ENCODE measurements at places on chromosomes 13 and 19.

DNA sequence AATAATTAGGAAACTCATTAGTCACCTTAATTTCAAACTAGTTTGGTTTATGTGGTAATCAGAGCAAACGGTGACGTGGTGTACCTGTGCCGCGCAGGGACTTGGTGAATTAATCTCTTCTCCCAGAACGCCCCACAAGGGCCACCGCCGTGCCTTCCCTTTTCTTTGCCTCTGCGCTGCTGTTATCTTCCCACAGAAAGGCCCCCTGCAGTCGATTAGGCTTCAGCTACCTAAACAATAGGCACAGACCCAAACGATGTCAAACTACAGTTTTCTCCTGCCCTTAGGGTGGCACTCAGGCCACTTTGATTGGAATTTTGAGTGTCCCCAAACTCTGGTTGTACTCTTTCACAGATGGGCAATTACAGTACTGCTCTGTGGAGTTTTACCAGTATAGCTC lies 115.5 kb downstream of the GGACT start:
- H3K36me3 ChIP-seq, result no peaks in the 10 kb centered on the region
- no peaks in the 10 kb centered on the region for H3K4me1 ChIP-seq
- no peak overlapping the region for H3K27ac ChIP-seq

GRCh38 chr13:51057906-51058305 lies 53.2 kb downstream of the C13orf42 start:
- H3K27me3 ChIP-seq, result no peaks in the 10 kb centered on the region
- no peak overlapping the region for H3K27ac ChIP-seq

- no peak for DNase-seq
- H3K36me3 ChIP-seq, result no peaks in the 10 kb centered on the region
- H3K4me3 ChIP-seq, result no peak overlapping the region
Observed at GRCh38 chr13:21556051-21556450, 47.9 kb downstream of the MICU2 start.

DNA sequence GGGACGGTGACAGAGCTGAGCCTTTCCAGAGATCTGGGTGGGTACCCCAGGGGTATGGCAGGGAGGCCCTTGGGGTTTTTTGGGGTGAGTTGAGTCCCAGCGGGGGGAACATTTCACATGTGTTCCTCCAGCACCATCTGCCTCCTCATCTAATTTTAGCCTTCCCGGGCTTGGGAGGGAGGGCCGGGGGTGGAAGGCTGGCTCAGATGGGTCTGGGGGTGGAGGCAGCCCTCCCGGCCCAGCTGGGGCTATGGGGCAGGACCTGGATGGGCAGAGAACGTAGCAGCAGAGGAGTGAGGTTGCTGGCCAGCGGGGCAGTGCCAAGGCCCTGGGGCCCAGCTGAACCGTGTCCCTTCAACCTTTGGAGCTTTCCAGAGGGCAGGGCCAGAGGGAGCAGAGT lies 23.5 kb downstream of the ADGRL1 start:
- H3K27me3 ChIP-seq, result no peaks in the 10 kb centered on the region
- DNase-seq, result no peak
- no peaks in the 10 kb centered on the region for H3K4me1 ChIP-seq
- H3K27ac ChIP-seq, result no peak overlapping the region
- no peaks in the 10 kb centered on the region for H3K36me3 ChIP-seq

DNA sequence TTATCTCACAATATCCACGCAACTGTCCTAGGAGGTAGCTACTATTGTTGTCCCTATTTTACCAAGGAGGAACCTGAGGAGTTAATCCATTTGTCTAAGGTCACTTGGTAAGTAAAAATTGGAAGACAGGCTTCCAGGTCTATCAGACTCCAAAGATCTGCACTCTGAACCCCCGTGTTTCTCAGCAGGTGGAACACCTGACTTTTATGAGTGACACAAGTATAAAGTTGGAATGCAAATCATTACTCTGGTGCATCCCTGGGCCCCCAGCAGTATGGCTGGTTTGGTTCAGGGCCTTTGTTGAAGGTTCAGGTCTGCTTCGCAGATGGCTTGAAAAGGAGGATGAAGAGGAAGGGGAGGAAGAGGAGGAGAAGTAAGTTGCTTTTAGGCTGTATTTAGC lies 46.0 kb downstream of the RGCC start:
- H3K4me1 ChIP-seq, result no peaks in the 10 kb centered on the region
- no peak for DNase-seq
- no peak overlapping the region for H3K27ac ChIP-seq
- H3K27me3 ChIP-seq, result no peaks in the 10 kb centered on the region

DNA sequence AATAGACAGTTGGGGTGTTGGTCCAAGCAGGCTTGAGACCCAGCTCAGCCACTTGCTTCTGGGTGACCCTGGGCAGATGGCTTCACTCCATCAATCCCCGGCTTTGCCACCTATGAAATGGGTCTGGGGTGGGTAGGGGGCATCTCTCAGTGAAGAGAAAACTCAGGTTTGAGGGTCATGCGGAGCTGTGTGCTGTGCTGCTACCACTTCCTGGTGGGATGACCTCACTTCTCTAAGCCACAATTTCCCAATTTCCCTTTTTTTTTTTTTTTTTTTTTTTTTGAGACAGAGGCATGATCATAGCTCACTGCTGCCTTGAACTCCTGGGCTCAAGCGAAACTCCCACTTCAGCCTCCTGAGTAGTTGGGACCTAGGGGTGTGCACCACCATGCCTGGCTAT lies 4.6 kb upstream of the PLAUR start:
- no peaks in the 10 kb centered on the region for H3K27me3 ChIP-seq
- H3K4me3 ChIP-seq, result no peak overlapping the region
- no peak for DNase-seq
- peaks cover 4% of the 10 kb centered on the region for H3K4me1 ChIP-seq
- no peaks in the 10 kb centered on the region for H3K36me3 ChIP-seq
